Tongue (tissue), 3 donors: ENCODE measurements at places on chromosomes 11 and 22. TPM values are rescaled to one million over a fixed set of nuclear protein-coding genes. Genes with fewer than 3 reads are reported as not detected.

DNA sequence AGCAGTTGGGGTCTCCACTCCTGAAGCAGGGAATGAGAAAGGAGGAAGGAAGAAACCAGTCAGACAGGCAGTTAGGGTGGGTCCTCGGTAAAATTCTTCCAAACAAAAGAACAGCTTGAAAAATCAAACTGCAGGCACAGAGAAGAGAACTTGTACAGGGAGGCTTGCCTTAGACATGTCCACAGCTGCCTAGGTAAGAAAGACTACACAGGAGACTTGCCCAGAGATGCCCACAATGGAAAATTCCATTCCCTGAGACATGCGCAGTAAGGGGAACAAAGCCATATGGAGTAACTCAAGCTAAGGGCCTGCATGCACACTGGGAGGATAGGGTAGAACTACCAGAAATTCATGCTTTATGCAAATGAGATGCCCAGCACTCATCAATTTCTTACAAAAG, 9.8 kb downstream of the KCNJ11 start:
- no peak for DNase-seq

DNA sequence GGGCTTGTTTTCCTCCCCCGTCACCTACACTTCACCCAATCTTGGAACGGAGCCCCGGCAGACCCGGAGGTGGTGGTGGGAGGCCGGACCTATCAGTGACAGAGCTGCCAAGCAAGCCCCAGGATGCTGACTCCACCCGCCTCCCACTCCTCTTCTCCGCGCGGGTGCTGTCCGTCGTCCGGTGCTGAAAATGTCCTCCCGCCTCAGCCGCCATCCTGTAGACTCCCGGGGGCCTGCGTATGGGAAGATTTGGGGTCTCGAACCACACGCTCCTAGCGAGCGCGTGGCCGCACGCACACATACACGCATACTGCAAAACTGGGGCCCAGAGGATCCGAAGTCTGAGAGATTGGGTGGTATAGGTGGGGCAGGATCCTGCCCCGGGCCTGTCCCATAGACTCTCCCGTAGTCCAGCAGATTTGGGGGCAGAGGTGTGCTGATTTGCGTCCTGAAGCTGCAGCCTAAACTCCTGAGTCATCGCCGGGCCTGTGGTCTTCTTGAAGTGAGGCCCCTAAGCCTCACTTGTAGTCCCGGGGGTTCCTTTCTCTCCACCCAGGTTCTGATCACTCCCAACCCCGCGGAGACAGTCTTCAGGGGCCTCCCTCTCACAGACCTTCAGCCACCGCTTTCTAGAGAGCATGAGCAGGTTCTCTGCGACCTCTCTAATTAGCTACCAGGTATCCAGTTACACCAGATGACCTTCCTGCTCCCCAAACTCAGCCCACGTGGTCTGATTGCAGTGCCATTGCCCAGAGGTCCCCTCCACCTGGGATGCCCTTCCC, 796 bp upstream of the YIF1A start:
- peak; percentile 92 for DNase-seq

DNA sequence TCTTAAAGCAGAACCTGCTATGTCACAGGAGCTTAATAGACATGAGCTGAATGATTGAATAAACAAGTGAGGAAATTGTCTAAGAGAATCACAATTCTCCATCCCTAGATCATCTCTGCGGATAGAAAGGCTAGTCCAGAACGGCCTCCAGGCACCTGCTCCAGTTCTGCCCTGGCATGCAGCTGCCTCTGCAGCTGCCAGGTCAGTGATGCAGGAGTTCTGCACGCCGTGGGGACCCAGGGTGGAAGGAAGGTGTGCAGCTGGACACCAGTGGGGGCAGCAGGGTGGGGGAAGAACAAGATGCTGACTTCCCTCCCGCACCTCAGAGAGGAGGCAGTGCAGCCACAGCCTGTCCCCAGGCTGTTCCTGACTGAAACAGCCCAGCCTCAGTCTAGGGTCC, 192.1 kb upstream of the NCAM1 start:
- no peak for DNase-seq

DNA sequence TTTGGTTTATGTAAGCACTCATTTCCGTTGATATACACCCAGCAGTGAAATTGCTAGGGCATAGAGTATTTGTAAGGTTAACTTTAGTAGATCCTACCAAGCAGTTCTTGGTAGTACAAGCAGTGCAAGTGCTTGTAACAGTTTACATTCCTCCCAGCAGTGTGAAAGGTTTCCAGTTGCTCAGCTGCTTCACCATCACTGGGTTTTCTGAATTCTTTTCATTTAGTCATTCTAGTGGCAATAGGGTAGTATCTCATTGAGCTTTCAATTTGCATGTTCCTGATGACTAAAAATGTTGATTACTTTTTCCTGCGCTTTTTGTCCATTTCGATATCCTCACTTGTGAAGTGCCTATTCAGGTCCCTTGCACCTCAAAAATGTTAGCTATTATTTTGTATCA, 34.3 kb downstream of the ZNF202 start:
- no peak for DNase-seq

DNA sequence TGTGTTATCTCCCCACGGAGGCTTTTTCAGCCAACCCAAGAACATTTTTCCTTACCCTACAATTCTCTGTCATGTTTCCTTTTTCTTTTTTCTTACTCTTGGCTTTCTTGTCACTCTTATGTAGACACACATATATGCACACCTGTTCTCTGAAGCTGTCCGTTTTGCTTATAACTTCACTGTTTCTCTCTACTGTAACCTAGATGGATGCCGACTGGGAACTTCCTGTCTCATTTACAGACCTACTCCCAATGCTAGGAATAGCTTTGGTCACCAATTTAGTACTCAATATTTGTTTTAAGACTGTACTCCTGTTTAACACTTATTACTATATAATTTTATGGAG, 9.9 kb upstream of the CASP12 start:
- DNase-seq: no peak

GRCh38 chr11:65695459-65696241, 16.4 kb upstream of the KAT5 start:
- DNase-seq: peak; percentile 26

GRCh38 chr22:32050678-32051515, 7.8 kb downstream of the SLC5A1 start:
- DNase-seq: peak; percentile 32

EFCAB6 gene
- 4.7 TPM for total RNA-seq

ESAM gene
- 24.0 TPM for total RNA-seq

HMOX1 gene
- 11.1 TPM for total RNA-seq

C11orf87 gene
- total RNA-seq: not detected
